ENCODE measurements at places on chromosomes 6 and 20.

- DNase-seq: no peak
Observed at GRCh38 chr20:23541330-23541729, 27.0 kb downstream of the CST9L start.

DNA sequence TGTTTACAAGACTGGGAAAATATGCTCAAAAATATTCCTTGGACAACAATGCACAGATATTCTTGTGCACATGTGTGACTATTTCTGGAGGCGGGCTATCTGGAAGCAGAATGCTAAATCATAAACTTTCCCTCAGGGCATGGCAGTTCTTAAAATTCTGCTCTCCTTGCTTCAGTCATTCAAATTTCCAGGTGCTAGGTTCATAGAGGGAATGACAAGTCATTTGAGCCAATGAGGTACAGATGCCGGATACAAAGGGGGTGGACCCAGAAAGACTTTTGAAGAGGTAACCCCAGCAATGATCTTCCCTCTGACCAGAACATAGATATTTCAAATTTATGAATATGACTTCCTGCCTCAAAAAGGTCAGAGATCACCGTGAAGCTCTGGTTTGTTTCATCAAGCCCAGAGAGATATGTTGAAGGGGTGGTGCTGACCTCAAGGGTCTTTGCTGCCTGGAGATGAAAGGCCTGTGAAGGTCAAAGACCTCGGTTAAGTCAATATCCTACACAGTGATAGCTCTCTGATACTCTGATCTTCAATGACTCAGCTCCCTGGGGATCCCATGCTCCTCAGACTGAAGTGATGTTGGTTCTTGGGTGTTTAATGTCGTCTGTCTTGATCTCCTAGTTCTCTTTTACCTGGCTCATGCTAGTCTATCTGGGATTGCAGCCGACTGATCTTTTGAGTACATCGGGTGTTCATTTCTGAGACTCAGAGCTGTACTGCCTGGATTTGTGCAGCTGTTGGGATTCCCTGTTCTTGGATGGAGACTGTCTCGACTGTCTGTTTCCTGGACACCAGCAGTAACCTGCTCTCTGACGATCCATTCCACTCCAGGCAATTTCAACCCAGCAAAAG, 47.5 kb upstream of the TSHZ2 start:
- no peak for DNase-seq

DNA sequence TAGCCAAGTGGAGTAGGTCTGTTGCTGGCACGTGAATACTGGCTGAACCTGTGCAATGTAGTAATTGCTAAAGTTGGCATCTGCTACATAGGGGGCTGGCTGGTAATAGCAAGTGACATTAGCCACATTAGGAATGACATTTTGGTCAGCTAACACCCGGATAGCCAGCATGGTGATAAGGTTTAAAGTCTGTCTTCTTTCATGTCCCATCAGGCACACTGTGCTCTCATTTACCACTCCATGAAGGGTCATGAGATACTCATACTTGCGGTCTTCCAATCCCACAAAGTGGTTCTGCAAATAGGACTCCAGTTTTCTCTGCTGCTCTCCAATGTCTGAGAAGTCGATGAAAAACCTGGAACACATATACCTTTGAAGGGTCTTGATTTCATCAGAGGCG, 2.8 kb downstream of the TENT5A start:
- DNase-seq: no peak

GRCh38 chr6:116010790-116011401, 49.8 kb downstream of the FRK start:
- no peak for DNase-seq

DNA sequence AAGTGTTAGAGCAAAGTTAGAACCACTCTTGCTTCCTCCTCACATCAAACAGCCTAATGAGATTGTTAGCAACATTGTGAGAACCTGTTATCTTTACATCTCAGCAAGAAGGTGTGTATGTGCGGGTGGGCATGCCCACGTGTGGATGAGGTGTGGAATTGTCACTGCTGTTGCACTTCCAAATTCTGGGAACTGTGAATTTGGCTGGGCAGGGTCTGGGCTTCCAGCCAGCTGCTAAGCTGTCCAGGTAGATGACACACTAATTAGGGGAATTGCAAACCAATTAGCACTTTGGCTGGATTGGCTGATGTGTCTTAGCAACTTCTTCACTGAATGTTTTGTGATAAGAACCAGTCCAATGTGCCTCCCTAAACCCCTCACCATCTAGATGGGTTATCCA, 848.2 kb downstream of the DHX35 start:
- no peak for DNase-seq

DNA sequence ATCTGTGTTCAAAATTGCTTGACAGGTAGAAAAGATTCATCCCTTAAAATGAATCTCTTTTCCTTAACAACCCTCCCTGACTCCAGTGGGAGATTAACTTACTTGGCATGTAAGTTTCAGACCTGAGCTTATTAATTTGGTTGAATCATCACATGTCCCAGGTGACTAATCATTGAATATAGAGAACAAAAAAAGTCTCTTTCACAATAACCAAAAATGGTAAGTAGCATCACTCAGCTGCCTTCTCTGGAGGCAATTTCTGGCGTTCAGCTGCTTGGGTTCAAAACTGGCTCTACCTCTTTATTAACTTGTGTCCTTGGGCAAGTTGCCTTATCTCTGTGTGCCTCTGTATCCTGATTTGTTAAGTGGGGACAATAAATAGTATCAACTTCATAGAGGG, 2.9 kb downstream of the C6orf141 start:
- DNase-seq: no peak

DNA sequence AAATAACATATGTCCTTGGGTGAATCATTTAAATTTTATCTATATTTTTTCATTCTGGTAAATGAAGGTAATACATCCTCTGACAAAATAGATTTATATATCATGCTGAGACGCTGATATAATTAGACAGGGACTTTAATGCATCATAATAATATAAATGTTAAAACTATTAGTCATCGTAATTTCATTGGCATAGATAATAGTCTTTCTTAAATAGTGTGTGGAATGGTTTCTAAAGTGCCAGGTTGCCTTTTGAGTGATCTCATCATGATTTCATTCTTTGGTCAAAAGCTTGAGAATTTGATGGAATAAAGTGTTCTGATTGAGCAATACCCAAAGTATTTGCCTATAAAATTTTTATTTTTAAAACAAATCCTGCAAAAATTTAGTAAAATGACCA, 43.2 kb upstream of the BMP5 start:
- no peak for DNase-seq

DNA sequence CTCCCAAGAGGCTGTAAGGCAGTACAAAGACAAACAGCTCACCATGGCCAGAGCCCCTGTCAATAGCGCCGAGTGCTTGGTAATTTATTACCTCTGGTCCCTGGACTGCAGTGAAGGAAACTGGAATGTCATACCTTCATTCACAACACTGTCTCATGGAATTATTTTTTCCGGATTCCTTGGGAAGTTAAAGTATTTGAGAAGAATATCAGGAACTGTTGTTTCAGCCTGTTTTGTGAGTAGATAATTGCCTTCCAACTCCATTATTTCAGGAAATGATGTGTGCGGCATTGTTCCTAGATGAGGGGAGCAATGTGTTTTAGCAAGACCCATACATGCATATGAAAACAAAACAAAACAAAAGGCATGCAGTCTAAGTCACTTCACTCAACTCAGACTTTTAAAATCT, 64.0 kb downstream of the BLOC1S5 start:
- no peak for DNase-seq

GRCh38 chr6:23413327-23414050, 712.5 kb upstream of the NRSN1 start:
- DNase-seq: no peak

GRCh38 chr6:6469074-6469473, 119.4 kb upstream of the LY86 start:
- no peak for DNase-seq

DNA sequence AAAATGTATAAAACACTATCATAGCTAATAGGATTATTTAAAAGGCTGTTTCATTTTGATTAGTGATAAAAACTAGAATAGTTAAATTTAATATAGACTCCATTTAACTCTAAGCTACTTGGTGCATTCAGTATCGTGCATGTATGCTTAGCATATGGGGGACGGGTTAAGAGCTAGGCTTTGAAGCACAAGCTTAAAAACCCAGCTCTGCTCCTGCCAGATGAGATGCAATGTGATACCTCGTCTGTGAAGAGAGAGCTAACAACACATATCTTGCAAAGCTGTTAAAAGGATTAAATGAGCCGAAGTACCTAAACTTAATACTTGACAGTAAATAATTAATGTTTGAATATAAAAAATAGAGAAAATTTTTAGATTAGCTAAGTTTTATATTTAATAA, 42.2 kb downstream of the DTNBP1 start:
- DNase-seq: no peak

DNA sequence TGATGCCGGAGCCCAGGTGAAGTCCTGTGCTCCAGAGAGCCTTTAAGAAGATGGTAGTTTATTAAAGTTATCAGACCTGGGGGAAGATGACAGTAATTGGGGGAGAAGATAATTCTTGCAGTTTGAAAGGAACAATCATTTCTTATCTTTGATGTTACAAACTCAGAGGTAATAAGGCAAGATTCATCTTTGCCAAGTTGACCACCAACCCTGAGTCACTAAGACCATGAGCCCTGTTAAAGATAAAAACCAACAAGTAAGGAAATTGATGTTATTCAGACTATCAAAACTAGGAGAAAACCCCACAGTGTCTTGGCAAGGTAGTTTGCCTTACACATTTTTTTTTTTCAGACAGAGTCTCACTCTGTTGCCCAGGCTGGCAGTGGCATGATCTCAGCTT, 73.1 kb downstream of the MKKS start:
- no peak for DNase-seq

DNA sequence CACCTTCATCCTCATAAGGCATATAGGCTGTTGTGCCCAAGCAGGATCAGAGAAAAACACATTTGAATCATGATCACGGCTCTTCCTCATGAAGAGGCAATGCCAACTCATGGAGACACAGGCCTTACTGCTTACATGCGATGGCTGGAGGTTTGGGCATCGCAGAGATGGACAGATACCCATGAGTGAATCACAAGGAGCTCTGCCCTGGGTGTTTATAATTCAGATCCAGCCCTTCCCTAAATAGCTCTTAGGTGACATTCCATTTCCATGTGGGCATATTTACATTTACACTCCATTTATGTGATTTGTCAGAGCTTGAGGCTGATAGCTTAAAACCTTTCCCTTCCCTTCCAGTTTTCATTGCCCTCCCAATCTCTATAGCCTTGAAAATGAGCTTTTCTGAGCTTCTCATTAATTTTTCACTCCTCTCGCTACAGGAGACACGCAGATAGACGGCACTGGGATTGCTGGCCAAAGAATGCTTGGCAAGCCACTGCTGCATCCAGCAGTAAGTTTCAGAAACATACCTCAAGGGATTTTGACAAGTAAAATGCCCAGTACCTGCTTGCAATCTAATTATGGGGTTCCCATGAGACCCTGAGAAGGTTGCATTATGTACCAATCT, 249.1 kb downstream of the TBC1D7 start:
- no peak for DNase-seq

DNA sequence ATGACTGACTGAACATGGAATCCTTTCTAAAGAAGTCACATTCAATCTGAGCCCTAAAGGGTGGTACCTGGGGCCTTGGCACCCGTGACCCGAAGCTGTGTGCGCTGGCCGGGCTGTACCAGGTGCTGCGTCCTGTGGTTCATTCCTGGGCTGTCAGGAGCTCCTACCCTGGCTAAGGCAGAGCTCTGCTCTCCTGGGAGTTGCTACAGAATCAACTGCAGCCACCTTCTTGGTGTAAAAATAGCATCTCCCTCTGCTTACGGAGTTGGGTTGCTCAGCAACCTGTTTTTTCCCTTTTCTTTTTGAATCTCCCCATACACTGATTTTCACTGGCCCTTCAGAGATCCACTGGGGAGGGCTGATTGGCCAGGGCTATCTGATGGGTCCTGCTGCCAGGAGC, 236.6 kb upstream of the PDE10A start:
- no peak for DNase-seq

GRCh38 chr20:37311710-37312355, 22.4 kb downstream of the MANBAL start:
- DNase-seq: no peak

GRCh38 chr6:162644153-162644552, 83.4 kb downstream of the PRKN start:
- no peak for DNase-seq

DNA sequence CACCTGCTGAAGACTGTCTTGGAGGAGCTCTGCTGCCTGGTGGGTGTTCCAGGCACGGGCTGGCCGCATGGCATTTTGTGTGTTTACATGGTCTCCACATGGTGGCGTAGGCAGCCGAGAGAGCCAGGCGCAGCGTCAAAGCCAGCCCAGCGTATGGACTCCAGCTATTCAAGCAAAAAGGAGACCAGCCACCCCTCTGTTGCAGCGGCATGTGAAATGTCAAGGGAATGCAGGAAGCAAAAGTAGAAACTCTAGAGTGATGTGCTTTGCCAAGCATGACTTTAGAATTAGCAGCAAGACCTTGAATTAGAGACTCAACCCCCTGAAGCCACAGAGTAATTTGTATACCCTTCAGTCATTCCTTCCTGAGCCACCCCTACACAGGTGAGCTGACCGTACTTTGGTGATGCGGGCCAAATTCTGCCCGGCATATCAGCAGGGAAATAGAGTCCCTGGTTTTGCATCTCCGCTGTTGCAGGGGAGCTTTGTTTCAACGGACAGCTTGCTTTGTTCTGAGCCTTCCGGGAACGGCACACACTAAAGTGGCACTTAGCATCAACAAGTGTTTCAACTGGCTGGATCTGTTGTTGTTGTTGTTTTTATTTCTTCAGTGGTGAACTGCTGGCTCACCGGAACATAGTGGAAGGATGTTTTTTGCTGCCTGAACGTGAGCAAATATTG, 48.5 kb downstream of the FNDC1 start:
- no peak for DNase-seq

DNA sequence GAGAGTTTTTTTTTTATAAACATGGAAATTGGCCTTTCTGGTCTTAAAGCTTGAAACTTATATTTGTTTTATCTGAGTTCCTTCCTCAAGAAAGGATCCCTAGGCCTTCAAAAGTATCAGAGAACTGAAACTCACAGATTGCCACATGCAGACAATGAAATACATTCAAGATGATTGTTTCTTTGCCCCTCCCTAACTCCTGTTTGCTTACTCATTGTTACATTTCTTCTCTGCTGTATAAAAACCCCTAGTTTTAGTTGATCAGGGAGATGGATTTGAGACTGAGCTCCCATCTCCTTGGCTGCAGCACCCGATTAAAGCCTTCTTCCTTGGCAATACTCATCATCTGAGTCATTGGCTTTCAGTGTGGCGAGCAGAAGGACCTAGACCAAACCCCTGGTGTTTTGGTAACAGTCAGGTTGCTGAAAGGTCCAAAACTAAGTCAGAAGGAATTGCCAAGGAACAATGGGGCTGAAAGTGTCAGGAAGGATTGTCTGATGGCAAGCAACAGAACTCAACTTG, 132.3 kb upstream of the SULF2 start:
- no peak for DNase-seq

- DNase-seq: no peak
Observed at GRCh38 chr20:36744764-36745191, 1.1 kb downstream of the NDRG3 start.

DNA sequence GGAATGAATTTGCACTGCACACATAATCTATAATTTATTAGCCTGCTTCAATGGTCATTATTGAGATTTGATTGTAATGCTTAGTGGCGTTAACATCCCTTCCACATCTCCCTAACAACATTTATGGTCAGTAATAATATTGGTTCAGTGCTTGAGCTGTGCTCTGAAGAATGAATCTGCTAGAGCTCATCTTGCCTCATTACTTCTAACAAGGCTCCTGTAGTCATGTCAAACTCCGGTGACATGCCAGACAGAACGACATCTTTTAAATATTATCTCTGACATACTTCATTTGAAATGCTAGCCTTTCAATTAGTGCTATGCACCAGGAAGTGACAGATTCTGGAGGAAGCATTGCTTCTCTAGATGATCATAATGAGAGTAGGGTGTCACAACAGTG, 240.3 kb upstream of the BTBD3 start:
- no peak for DNase-seq

GRCh38 chr20:36390719-36391415, 84.7 kb downstream of the DLGAP4 start:
- no peak for DNase-seq
